ENCODE measurements at places on chromosomes 1 and 21.
A peak's percentile ranks its signal among the peaks of the same experiment; 100 is the strongest.

- no peak for DNase-seq
Observed at GRCh38 chr21:41247561-41248545, 68.7 kb upstream of the FAM3B start.

- DNase-seq: no peak
Observed at GRCh38 chr1:115144176-115144575, 54.9 kb upstream of the TSPAN2 start.

GRCh38 chr1:8604041-8604945, 213.1 kb downstream of the RERE start:
- DNase-seq: no peak

- no peak for DNase-seq
Observed at GRCh38 chr1:39841429-39841828, 41.9 kb downstream of the TRIT1 start.

GRCh38 chr1:162663589-162664106, 31.4 kb downstream of the DDR2 start:
- DNase-seq: peak; percentile 72

DNA sequence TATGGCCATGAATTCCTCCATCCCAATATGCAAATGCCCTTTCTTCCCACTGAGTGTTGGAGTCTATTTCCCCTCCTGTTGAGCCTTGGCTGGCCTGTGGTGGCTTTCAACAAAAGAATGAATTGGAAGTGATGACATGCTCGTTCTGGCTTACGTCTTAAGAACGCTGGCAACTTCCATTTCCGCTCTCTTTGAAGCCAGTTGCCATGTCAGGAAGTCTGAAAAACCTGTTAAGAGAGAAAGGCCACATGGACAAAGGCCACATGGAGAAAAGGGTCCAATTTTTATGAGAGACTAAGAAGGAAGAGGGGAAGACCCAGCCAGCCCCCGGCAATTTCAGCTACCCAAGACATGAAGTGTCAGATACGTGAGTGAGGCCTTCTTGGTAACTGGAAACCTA, 45.6 kb upstream of the GADD45A start:
- DNase-seq: no peak

Measured in fibroblast of skin of left biceps (primary cell).